ENCODE measurements at places on chromosomes 4 and X. TPM values are rescaled to one million over a fixed set of nuclear protein-coding genes. Genes with fewer than 3 reads are reported as not detected.

DNA sequence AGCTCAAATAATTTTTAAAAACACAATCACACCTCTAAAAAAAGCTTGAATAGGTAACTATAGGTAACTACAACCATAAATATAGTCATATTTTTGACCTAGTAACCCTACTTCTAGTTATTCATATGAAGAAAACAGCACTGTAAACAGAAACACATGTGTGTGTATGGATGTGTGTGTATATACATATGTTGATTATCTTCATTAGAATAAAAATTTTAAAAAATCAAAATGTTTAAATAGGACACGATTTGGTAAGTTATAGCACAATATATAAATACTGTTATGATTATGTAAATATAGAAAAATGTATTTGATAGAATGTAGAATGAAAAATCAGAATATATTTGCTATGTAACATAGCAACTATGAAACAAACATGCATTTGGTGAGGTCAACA, 258.1 kb upstream of the GK2 start:
- no peak for DNase-seq

DNA sequence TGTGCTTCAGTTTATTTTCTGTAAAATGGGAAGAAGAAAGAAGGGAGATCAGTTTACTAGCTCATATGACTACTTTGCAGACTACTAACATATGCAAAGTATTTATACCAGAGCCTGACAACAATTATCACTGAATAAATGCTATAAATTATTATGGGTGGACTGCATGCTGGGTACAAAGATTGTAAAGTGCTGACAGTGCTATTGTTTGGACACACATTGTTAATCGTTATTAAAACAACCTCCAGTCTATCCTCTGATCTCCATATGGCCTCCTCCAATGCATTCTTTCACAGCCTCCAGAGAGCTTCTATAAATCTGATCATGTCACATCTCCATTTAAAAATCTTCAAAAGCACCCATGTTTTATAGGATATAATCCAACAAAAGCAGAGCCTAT, 90.1 kb upstream of the HS3ST1 start:
- DNase-seq = no peak

DNA sequence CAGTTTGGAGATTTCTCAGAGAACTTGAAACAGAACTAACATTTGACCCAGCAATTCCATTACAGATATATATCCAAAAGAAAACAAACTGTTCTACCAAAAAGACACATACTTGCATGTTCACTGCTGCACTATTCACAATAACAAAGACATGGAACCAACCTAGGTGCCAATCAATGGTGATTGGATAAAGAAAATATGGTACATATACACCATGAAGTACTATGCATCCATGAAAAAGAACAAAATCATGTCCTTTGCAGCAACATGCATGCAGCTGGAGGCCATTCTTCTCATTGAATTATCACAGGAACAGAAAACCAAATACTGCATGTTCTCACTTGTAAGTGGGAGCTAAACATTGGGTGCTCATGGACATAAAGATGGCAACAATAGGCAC, 47.6 kb upstream of the LNX1 start:
- no peak for DNase-seq

GRCh38 chr4:1361431-1361830, 14.4 kb downstream of the UVSSA start:
- DNase-seq = no peak

- DNase-seq = no peak
These were observed 29.6 kb upstream of the CHRNA9 start for GRCh38 chr4:40305328-40306170.

DNA sequence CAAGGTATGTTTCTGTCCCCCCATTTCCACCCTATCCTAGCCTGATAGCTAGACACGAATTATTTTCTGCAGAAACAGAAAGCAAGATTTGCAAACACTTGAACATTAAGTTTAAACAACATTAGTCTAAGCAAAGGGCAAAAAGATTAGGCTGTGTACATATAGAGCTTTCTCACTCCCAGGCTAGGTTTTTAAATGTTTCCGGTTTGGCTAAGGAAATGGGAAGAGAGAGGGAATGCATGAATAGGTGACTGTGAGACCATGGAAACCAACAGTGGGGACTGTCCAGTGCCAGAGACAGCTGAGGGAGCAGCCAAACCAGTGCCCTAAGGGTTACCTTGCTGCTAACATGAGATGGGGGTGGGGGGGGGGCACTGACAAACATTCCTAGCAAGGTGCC, 242.7 kb downstream of the SCFD2 start:
- DNase-seq = no peak

DNA sequence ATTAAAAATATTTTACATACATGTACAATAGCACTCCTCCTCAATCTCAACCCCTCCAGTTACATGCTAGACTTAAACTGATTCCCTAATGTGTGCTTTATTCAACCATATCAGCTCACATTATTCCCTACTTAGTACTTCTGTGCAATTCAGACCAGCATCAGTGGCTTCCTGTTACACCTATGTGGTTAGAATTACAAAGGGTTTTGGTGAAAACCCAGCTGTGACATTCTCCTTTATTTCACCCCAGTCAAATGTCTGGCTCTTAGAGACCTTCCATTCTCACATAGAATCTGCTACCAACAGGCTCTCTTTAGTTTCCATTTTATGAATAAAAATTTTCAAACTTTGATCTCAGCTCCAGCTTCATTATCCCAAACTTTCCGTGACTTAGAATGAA, 85.2 kb upstream of the SLC7A11 start:
- no peak for DNase-seq

DNA sequence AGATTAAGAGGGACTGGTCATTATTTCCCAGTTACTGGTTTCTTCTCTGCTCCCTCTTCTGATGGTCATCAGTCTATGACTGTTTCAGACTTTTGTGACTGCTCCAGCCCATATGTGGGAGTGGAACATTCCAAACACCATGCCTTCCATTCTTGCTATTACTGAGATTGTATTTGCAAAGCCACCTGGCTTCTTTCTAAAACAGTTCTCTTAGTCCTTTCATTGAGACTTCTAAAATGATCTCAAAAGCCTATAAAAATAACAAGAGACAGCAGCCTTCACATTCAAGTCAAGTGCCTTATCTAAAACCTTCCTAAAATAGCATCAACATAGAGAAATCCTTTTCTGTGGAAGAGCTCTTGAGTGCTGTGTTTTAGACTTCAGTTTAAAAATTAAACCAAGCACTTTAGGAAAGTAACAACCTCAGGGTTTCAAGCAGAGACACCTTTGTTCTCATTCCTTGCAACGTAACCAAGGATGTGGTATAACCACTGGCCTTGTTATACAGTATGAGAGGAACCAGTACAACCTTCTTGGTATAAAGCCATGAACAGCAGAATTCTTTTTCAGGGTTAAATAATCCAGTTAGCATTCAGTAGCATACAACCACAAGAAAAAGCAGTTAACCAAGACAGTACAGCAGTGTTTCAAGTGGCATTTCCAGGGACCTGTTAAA, 97.1 kb downstream of the NFKB1 start:
- no peak for DNase-seq

GRCh38 chr4:83172371-83172770, 57.8 kb upstream of the PLAC8 start:
- DNase-seq = no peak

- DNase-seq = no peak
These were observed 201.7 kb downstream of the SPRY1 start for GRCh38 chr4:123598331-123598730.

DNA sequence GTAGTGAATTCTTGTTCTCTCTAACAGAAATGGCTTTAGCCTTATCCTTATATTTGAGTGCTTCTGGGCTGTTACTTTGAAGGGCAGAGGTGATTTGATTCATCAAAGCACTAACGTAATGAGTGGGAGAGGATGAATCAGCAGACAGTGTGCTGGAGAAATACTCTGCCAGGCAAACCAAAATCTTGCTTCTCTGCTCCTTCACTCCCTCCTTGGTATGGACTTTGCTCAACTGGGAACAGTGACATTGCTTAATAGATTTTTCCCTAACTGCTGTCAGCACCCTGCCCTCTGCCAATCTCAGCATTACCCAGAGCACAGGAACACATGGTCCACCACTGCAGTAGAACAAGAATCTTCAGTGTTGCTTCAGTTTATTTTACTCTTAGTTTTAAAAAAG, 56.0 kb downstream of the PDLIM5 start:
- DNase-seq = no peak

GRCh38 chr4:76535603-76536372, 100.8 kb downstream of the SHROOM3 start:
- DNase-seq = no peak

DNA sequence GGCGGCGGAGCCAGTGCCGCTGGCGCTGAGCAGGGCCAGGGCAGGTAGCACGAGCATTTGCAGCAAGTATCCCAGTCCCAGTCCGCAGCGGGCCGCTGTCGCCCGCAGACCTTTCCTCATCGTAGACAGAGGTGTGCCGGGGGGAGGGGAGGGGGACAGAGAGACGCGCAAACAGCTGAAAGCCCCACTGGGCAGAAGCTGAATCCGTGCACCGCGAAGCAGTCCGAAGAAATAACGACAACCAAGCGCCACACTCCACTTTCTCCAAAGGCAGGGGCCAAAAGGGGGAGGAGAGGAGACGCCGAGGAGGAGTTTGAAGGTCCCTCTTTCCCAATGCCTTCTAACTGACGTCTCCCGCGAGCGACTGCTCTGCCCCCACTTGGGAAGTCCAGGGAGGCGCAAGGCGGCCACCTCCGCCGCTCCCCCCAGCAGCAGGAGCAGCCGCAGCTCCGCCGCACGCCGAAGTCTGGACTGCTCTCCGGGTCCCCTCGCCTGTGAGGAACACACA, at the start of gene UNC5C:
TSS of gene UNC5C (minus strand) at position 236 of the 508 bp plus-strand sequence.
- DNase-seq = peak; percentile 89

DNA sequence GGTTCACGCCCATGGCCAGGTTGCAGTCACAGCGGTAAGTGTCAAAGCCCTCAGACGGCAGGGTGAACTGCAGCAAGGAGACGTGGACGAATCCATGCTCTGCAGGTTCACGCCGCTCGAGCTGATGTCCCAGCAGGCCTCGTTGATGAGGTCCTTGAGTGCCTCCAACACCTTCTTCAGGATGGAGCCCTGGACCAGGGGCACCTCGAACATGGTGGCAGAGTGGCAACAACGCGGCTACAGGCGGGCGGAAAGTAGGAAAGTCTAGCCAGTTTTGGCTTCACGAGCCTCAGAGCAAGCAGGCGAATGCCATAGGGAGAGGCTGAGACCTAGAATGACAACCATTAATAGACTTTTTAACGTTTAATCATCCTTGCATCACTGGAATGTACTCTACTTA, 485.9 kb downstream of the ZNF674 start:
- DNase-seq = no peak

GRCh38 chr4:24235618-24236017, 345.8 kb upstream of the PPARGC1A start:
- DNase-seq = no peak

GRCh38 chrX:65127842-65128241, 151.6 kb upstream of the ZC4H2 start:
- no peak for DNase-seq

DNA sequence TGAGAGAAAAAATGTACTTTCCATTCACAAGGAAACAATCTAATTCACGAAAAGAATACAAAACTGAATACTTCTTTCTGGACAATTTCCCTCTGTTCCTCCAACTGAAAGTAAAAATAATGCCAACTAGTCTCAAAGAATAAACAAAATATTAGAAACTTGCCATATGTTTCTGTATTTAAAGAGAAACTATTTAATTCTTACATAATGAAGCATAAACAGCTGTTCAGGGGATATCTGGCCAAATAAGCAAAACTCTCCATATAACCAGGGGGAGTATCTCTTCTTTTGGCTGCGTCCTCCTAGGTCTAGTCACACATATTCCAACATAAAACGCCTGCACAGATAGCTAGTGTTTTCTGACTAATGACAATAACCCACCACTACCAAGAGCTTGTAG, 805 bp downstream of the GATB start:
- DNase-seq = no peak

DNA sequence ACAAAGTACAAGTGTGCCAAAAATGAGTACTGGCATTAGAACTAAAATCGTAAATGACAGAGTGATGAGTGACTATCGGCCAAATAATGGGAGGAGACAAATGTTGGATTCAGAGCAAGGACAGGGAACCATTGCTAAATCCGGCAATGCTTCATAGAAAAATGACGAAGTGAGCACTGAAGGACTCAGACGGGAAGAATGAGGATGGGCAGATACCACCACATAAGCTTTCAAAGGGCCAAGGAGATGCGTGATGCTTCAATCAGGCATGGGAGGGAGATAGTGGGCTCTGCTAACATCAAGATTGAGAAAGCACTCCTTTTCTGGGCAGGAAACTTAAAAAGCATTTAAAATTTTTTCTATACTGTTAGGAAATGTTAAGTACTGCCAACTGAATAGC, 21.6 kb downstream of the RBBP7 start:
- no peak for DNase-seq

GRCh38 chrX:107738768-107739167, 36.8 kb downstream of the TSC22D3 start:
- no peak for DNase-seq

DNA sequence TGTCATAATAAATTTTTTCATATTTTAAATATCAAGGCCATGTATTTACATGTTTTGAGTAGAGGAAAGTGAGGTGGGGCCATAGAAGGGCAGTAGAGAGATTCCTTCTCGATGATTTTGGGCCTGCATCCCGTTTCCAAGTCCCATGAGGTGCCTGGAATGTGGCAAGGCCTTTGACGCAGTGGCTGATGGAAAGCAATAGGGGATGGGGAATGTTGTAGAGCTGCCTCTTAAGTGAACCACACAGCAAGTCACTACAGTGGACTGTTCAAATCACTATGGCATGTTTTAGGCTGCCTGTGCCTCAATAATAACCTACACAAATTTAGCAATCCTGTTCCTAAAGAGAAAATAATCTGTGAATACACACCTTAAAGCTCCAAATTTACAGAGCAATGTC, 48.3 kb downstream of the ANXA5 start:
- DNase-seq = no peak

- peak; percentile 7 for DNase-seq
These were observed 499 bp downstream of the CYP2U1 start for GRCh38 chr4:107931775-107932321.

DNA sequence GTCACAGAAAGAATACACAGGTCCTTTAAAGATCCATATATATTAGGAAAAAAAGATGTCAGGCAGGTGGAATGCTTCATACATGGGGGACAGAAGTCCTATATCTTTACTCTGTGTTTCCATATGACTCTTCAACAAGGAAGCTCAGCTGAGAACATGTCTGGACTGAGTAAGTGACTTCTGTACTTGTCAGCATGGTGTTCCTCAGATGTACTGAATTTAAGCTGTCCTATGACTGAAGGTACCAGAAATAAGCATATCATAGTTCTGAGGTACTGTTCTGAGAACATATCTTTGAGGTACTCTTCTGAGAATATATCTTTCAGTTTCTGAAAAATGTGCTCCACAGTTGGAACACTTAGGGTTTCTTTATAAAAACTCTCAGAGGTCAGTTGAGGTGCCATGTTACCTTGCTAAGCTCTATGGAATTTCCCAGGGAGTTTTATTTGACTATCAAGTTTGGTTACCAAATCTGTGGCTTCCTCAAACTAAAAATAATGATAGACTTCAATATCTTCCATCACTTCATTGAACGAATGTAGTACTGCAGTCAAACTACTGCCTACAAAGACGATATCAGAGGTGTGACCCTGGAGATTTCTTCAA, 597.2 kb upstream of the GNPDA2 start:
- no peak for DNase-seq

NXT2 gene
- 19.0 TPM for polyA plus RNA-seq

C4orf50 gene
- 0.02 TPM for polyA plus RNA-seq

SYP gene
- polyA plus RNA-seq = 2.6 TPM

RAB40A gene
- 5.5 TPM for polyA plus RNA-seq

APELA gene
- polyA plus RNA-seq = 11.9 TPM

All from left kidney (tissue), 8 donors.